NCI-H526 (cell line): ENCODE measurements at places on chromosomes 16 and 17.
A peak's percentile ranks its signal among the peaks of the same experiment; 100 is the strongest.

GRCh38 chr17:19460700-19461099 lies 49.7 kb downstream of the RNF112 start:
- no peak for DNase-seq

DNA sequence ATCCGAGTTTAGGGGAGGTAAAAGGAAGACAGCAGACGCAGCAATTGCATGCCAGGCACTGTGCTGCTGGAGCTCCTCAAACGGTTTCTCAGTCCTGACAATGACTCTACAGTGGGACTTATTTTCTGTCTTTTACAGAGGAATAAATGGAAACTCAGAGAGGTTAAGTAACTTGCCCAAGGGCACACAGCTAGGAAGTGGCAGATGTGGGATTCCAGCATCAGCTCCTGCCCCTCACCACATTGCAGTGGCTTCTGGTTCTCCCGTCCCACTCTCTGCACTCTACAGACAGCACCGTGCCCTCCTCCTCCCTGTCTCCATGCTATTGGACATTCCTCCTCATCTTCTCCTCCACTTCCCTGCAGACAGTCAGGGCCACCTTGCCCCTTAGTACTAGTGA lies 74.2 kb upstream of the KSR1 start:
- no peak for DNase-seq

- DNase-seq: no peak
Observed at GRCh38 chr16:819336-820043, 19.0 kb upstream of the GNG13 start.

DNA sequence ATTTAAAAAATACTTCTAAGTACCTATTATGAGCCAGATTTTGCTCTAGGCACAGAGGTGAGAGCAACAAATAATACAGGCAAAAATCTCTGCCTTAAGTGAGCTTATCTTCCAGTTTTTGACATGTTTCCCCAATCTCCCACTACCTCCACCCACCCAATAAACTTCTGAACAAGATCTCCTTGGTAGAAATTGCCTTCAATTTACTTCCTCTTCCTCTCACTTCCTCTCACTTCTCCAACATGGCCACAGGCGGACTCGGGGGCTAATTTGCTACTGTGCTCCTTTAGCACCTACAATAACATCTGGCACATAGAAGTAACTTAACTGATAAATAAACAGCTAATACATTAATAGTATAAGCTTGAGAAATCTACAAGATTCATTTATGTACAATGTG lies 82.6 kb downstream of the CACNG1 start:
- DNase-seq: no peak

DNA sequence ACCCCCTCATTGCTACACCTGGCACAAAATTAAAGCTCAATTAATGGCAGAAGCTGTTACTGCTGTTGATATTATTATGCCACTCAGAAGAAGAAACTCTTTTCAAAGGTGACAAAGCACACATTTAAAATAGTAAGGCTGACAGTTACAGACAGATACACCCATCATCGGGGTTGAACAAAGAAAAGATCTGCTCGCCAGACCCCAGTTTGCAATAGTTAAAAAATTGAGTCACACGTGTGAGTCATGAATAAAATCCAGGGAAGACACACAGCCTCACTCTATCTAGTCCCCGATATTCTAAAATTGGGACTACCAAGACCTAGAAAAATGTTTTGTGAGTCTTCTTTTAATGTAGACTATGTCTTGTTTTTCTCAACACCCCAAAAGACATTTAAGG lies 330.0 kb upstream of the SOX9 start:
- DNase-seq: no peak

DNA sequence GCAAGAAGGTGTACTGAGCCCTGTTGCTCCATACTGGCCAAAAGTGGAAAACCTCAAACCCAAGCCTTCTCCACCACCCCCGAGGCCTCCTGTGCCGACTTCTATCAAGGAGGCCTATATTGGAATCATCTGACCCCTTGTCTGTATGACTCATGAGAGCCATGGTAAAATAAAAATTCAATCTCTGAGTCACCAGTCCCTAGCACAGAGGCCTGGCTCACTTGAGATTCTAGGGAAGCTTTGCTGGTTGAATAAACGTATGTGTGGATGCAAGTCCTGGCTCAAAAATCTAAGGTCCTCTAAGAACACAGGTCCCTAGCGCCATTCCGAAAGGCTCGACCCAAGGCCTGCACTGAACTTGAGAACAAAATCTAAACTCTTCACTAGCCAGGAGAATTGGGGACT lies 15.0 kb downstream of the NSMCE1 start:
- DNase-seq: no peak

DNA sequence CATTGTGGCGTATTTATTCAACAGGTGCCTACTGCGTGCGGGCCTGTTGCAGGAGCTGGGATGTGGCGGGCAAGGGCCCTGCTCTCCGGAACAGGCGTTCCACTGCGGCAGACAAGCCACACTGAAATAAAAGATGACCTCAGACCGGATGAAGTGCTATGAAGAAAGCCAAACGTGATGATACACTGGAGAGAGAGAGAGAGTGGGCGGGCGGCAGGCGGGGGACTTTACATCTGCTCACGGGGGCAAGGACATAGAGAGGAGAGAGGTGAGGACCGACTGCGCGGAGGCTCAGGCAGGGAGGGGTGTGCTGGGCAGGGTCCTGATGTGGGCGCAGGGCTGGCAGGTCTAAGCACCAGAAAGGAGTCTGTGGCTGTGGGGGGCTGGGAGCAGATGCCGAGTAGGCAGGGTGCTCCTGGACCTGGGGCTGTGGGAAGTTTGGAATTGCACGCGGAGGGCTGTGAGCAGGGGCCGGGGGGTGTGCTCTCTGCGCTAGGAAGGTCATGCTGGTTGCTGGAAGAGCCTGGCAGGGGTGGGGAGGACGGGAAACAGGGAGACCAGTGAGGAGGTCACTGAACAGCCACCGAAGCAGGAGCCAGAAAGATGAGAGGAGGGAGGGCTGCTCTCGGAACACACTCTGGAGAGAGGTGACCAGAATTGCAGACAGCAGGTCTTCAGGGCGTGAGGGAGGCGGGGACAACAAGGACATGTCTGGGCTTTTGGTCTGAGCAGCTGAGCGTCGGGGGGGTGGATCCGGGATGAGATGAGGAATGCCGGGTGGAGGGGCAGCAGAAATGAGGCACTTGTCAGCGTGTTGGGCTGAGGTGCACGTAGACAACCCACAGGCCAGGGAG lies 9.9 kb downstream of the MXRA7 start:
- peak; percentile 30 for DNase-seq

GRCh38 chr17:68320311-68320865 lies 29.1 kb downstream of the ARSG start:
- no peak for DNase-seq

GRCh38 chr17:80851277-80851925 lies 140.2 kb upstream of the CHMP6 start:
- DNase-seq: no peak

DNA sequence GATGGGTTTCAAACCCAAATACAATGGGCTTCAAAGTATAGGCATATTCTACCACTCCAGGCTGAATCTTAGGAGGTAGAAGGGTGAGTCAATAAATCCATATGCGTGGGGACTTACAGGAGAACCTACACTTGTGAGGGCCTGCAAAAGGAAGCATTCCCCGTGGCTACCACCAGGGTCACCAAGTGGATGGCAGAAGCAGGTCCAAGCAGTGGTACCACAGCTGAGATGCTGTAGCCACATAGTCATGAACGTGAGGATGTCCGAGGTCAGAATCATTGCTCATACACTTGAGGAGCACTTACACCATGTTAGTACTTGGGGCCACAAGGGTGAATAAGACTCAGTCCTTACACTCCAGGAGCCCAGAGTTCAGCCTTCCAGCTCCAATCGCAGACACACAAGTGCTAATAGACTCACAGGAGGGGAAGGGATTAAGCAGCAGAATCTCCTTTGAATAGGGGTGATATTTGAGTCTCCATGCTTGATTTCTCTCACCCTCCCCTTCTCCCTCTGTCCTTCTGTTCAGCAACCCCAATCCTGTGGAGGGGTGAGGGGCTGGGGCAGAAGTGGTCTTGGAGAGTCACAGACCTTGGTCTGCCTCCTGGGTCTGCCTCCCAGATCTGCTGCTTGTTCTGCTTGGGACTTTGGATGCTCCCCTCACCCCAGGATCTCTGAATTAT lies 42.5 kb upstream of the ASIC2 start:
- DNase-seq: no peak

DNA sequence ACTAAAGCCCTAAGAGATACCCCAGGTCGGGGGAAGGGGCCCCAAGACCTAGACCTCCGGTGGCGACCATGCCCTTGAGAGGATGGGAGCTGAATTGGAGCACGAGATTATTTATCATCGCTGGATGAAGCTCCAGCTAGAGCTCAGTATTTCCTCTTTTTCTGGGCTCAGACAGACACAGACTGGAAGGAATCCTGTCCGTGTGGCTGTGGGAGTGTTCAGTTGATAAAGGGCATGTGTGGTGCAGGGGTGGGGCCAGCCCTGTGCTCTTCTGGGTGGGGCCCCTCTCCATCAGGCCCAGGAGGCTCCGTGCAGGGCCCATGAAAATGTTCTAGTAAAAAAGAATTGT lies 6.3 kb upstream of the CBX4 start:
- no peak for DNase-seq
